CD8-positive, alpha-beta T cell (primary cell): ENCODE measurements at places on chromosomes 6 and 20.

- DNase-seq = no peak
These were observed 123.0 kb upstream of the ENPP5 start for GRCh38 chr6:46293641-46294316.

DNA sequence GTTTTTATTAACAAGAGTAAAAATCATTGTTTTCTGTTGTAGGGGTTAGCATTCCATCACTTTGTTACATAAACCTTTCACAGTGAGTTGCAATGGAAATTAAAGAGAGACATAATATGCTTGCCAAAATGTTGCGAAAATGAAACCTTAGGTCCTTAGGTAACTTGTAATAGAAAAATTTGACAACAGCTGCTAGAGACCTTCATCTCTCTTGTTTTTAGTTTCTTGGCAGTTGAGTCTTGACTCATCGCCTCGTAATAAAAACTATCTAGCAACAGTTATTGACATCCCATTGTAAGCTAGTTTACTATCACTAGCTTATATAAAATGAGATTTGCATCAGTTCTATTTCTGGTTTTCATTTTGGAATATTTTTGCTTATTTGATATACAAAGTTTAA is 179.0 kb upstream of the MMS22L start:
- DNase-seq = no peak

DNA sequence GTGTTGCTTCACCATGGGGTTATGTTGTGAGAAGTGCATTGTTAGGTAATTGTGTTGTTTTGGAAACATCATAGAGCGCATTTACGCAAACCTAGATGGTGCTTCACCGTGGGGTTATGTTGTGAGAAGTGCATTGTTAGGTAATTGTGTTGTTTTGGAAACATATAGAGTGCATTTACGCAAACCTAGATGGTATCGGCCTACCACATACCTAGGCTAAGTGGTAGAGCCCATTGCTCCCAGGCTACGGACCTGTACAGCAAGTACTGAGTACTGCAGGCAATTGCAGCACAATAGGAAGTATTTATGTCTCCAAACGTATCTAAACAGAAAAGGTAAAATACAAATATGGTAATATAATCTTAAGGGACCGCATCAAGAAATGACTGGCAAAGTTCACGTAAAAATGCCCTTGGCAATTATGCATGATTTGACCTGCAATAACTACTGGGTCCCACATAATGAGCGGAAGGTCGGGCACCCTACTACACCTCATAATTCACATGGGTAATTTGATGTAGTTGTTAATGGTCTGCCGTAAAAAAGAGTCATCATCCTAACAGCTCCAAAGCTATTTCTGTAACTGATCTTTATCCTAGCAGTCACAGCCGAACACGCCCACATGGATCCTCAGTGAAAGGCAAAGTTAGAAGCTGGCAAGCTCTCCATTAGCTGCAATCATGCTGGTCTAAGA is 76.0 kb downstream of the RSPH3 start:
- no peak for DNase-seq

DNA sequence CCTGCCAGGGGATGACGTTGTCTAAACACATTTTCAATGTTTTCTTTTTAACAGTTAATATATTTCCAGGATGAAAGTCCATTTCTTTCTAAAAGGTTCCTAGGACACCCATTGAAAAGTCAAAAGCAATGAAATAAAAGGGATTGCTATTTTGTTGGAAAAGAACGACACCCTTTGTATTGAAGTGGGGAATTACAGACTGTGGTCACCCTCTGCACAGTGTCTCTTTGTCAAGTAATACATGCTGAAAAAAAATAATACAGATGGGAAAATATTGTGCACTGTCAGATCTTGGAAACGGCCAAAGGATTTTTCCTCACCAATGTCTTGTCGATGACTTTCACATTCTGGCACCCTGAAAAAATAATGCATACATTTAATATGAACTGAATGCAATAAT is 56.9 kb downstream of the HAO1 start:
- no peak for DNase-seq

DNA sequence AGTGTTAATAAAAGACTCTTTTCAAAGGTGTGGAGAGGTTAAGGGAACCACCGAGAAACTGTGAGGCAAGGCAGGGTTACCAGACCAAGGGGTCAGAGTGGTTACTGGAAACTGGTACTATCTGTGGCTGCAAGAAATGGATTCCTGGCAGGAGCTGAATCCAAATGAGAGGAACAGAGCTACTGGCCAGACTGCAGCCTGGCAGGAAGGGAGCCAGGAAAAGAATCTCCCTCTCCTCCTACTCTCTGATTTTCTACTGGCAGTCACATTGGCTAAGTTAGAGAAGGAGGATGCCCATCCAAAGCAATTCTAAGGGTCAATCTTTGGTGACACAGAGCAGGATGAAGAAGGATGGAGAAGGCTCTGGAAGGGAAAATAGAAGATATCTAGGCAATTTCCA is 211.5 kb downstream of the GRM1 start:
- DNase-seq = no peak

DNA sequence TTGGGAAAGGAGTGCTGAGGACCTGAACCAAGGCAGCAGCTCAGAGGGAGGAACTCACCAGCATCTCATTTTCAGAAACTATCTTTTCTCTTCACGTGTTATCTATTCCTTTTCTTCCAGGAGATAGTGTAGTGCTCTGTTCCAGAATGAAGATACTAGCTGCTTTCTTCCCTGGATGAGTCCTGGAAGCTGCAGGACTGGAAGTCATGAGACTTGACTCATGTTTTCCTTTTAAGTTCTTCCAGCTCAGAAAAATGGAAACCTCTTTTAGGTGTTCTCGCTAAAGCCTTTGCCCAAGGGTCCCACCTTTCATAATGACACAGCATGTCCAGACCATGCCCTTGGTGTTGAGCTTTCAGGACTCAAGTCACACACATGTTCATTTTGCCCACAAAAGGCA is 106.7 kb downstream of the UNC5CL start:
- no peak for DNase-seq

DNA sequence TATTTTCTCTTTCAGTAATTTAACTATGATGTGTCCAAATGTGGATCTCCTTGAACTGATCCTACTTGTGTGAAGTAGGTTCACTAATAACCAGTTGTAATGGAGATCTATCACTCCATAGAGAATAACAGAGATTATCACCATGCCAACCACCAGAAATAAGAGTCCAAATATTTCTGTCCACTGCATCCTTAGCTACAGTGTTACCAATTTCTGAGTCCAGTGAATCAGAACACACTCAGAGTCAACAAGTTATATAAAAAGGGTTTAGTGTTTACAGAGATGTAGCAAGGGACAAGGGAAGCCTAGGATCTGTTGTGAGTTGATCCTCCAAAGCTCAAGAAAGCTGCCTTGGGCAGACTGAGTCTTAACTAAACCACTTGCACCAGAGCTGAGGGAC is 882.8 kb downstream of the TBC1D32 start:
- DNase-seq = no peak

GRCh38 chr6:43200541-43200940 is 18.5 kb downstream of the CUL9 start:
- no peak for DNase-seq

- no peak for DNase-seq
These were observed 299.0 kb downstream of the DOK5 start for GRCh38 chr20:54774426-54774825.

- no peak for DNase-seq
These were observed 99.7 kb upstream of the RALGAPA2 start for GRCh38 chr20:20812136-20812535.

GRCh38 chr6:110447761-110448160 is 28.7 kb downstream of the SLC22A16 start:
- no peak for DNase-seq

- DNase-seq = no peak
These were observed 649.4 kb downstream of the HDGFL1 start for GRCh38 chr6:23218751-23219150.

DNA sequence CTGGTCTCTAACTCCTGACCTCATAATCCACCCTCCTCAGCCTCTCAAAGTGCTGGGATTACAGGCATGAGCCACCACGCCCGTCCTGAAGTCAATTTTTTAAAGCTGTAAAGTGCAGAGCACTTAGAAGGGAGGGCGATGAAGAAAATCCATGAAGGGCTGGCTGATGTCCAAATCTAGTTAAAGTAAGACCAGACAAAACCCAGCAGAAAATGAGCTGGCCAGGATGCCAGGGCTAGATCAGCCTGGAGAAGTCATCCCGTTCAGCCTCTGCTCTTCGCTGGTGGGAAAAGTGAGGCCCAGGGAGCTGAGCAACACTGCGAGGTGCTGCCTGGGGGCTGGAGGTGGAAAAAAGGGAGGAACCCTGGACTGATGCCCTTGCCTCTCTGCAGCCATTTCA is 3.1 kb downstream of the BPIFB4 start:
- no peak for DNase-seq

- DNase-seq = no peak
These were observed 292.3 kb upstream of the RNF217 start for GRCh38 chr6:124669713-124670480.

- peak; percentile 29 for DNase-seq
These were observed 2.1 kb downstream of the MYLIP start for GRCh38 chr6:16130932-16131387.

DNA sequence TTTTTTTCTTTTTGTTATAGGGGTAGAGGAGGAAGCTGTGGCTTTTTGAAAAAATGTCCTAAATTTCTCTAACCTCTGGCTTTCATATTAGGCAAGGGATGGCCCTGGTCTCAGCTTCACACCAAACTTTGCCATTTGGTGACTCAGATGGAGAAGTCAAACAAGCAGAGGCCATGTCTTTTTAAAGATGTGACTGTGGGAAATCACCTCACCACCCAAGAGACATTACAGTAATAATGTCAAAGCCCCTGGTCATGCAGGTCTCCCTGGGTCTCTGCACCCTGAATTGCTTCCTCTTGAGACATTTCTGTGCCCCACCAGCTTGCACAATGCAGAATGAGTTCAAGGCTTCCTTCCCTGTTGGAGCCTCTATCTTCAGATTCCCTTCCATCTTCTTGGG is 39.5 kb upstream of the ADGRF5 start:
- no peak for DNase-seq

DNA sequence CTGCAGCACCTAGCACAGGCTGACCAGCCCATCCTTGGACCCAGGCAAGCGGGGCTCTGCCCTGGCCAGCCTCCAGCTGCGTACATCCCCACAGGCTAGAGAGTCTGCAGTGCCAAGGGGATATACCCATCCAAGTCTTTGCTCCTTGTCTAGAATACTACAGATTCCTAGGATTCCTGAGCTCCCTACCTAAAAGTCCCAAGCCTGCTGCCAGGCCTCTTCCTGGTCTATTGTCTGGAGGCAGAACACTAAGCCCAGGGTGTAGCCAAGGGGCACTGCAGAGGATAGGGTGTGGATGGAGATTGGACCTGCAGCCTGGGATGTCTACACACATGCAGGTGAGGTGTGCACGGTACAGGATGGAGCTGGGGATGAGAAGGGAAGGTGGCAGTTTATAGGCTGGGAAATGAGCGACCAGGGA is 90.0 kb upstream of the SIRPA start:
- no peak for DNase-seq

DNA sequence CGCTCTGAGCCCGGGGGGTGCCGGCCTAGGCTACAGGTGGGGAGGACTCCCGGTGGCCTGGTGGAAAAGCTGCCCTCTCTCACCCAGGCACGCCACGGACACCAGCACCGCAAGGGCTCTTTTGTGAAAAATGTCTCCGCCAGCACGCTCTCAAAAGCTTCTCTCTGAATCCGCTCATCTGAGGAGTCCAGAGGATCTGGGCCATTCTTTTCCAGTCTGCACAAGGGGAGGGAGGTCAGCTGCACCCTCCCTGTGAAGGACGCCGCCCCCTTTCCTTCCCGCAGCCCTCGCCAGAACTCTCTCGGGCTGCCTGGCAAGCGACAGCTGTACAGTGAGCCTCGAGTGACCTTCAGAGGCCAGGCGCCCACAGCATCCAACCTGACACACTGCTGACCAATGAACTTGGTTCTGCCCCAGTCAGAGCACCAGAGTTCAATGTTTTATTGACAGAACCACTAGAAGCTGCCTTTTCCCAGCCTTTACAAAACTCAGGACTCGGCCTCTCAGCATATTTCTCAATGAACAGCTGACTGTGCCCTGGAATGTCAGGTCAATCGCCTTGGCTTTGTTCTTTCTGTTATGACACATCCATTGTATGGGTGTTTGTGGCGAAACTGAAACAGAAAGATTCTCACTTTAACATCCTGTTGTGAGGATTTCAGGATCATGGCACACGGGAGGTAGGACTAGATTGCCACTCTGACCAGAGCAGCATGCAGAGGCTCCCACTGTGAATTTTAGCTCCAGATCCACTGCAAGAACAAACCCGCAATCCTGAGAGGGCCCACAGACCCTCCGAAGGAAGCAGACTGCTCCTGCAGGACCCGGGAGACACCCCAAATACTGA is 26.7 kb downstream of the SERPINB9 start:
- no peak for DNase-seq

GRCh38 chr6:112014483-112014882 is 39.4 kb upstream of the CCN6 start:
- DNase-seq = no peak

- DNase-seq = no peak
These were observed 10.2 kb downstream of the DNPH1 start for GRCh38 chr6:43219119-43219518.

- DNase-seq = no peak
These were observed 1.1 kb upstream of the KLHL32 start for GRCh38 chr6:96923400-96923799.
